Hippocampal formation (tissue), 2 donors: ENCODE measurements at places on chromosomes 4 and X.
A peak's percentile ranks its signal among the peaks of the same experiment; 100 is the strongest.

DNA sequence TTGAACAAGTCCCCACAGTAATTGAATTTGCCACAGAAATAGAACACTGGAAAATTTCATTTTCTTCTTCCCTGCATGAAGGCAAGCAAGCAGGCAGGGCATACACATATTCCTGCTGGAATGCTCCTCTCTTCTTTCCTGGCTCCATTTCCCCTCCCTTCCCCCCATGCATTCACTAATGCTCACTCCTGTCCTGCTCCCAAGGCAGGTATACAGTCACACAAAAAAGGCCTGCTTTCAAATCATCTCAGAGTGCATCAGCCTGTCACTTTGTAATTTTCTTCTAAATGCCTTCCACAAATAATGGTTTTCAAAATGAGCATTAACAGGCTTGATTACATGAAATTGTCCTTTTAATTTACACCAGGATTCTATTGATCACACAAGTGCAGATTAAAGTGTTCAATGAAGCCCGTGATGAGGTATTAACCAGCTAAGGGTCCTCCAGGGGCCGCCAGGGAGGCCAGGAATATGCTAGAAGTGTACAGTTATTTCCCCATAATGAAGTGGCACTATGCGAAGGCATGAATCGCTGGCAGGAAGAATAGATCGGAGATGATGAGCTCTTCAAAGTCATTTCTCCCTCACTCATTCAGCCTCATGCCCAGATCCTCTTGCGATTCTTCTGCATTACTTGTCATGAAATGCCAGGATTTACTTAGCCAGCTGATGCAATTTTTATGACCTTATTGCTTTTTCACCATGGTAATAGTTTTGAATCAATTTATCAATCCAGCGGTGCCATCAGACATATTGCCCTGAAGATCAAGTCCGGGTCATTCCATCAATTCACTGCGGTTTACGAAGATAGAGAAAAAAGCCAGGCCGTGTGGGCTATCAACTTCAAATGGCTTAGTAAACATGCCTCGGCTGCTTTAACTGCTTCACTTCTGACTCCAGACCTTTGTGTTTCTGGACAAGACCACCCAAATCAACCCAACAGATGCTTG lies 243.5 kb downstream of the GPAT3 start:
- DNase-seq, result no peak

- no peak for DNase-seq
Measured at GRCh38 chrX:3415011-3415410, 68.6 kb upstream of the MXRA5 start.

GRCh38 chrX:14351611-14352303 lies 177.6 kb upstream of the GLRA2 start:
- DNase-seq, result no peak

DNA sequence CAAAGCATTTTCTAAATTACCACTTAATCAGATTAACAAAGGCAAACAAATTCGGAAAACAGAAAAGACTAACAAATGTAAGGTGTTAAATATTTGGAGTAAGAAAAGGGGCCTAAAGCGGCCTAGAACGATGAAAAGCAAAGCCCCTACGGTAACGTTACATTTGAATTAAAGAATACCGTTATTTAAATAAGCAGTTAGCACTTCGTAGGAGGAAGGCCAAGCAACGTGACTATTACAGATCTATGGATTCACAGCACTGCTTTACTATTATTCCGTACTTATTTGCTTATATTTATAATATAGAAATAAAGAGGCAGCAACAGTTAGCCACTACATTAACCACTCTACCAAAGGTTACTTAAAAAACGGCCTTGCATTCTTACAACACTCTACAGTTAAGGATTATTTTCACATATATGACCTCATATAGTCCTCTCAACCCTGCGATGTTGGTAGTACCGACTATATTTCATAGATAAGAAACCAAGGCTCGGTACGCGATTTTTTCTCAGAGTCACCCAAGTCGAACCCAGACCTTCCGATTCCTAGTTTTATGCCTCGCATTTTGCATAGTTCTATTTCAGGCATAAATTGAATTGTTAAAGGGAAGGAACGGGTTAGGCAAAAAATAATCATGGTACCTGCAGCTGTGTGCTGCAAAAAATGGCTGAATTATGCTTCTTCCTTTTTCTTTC lies 2.9 kb downstream of the KLHL15 start:
- DNase-seq, result no peak

DNA sequence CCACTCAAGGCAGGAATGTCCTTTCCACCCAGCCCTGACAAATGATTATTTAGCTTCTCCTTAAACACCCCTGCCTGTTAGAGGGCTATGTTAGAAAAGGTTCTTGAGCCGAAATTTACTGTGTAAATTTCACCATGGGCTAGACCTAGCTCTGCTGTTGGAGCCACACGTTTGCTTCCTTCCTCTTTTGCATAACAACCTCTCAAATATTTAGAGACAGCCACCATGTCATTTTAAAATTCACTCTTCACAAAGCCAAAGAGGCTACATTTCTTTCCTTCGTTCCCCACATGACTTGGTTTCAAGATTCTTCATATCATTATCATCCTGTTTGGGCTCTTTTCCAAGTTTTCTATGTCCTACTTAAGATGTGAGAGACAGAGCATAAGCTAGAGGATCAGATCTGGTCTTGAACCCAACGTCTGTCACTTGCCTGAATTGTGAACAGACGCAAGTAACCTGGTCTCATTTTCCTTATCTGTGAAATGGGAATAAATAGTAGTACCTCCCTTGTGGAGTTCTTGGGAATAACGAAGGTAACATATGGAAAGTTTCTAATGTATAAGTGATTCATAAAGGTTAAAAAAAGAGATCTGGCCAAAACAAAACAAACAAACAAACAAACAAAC lies 6.7 kb downstream of the DOCK11 start:
- no peak for DNase-seq

DNA sequence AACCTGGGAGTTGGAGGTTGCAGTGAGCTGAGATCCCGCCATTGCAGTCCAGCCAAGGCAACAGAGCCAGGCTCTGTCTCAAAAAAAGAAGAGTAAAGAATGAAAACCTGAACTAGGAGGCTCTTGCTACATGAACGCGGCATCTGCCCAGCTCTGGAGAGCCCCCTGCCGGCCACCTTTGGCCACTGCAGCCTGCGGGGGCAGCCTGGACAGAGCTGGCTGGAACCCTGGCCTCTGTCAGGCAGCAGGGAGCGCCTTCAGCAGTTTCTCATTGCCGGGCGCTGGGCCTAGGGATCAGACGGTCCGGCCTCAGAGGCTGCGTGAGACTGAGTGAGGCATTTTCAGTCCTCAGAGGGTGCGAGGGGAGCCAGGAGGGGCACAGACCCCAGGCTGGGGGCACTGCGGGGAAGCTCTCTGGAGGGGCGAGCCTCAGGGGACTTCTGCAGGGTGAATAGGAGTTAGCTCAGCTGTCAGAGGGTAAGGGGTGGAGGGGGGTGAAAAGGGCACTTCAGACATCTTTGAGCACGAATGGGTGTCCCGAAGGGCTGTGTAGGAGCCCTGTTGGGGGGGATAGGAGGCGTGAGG lies 17.5 kb downstream of the DOK7 start:
- peak; percentile 8 for DNase-seq

- DNase-seq, result no peak
Measured at GRCh38 chr4:121056066-121056465, 16.3 kb downstream of the NDNF start.

- DNase-seq, result no peak
Measured at GRCh38 chrX:16924631-16925480, 21.6 kb upstream of the REPS2 start.

GRCh38 chr4:72442147-72442546 lies 126.9 kb downstream of the ADAMTS3 start:
- no peak for DNase-seq

GRCh38 chr4:122882857-122883735 lies 39.3 kb downstream of the NUDT6 start:
- no peak for DNase-seq

DNA sequence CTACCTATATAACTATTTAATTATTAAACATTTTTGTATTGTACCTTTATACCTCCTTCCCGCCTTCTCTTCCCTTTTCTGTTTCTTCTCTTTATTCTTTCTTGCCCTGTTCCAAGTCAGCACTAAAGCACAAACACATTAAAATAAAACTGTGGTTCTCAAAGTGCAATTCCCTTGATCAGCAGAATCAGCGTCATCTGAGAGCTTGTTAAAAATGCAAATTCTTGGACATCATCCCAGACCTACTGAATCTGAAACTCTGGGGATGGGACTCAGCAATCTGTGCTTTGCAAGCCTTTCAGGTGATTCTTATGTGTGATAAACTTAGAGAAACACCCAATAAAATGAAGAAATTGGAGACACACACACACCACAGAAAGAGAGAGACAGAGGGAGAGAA lies 178.4 kb upstream of the BMP3 start:
- DNase-seq, result no peak

- no peak for DNase-seq
Measured at GRCh38 chr4:121127100-121127499, 37.0 kb downstream of the TNIP3 start.

GRCh38 chr4:184355111-184355604 lies 119.2 kb downstream of the IRF2 start:
- DNase-seq, result peak; percentile 40

DNA sequence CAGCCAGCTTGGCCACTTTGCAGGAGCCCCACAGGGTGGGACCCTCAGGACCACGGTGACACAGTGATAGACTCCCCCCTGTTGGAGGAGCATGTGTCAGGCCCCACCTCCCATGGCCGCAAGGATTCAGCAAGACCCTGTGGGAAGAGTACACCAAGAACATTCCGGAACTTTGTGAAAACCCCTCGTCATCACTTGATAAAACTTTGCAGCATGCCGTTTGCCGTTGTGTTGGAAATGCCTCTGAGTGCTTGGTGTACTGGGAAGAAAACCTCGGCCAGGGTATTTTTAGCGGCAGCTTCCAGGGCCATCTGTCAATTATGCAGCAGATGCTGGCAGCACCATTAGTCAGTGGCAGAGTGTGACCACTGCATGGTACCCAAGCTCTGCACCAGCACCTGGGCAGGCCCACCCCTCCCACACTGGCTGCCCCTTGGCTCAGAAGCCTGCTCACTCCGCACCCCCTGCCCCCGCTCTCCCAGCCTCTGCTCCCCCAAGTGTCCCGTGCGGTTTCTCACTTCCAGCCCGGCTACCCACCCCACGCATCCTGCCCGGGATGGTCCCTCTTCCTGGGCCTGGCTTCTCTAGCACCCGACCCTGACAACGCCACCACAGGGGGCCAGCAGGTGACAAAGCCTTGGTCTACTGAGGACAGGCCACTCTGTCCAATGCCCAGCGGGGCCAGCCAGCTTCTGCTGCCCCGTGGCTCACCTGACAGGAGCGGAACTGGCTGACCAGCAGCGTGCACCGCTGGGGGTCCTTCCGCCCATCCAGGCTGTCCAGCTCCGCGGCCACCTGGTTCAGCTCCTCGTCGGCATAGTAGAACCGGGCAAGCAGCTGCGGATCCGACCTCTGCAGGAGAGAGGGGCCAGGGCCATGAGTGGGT lies 65.0 kb downstream of the ZFYVE28 start:
- DNase-seq, result peak; percentile 39
